ENCODE measurements at places on chromosomes 6 and 20.

- DNase-seq = no peak
Measured at GRCh38 chr6:97097068-97098047, 172.8 kb downstream of the KLHL32 start.

- DNase-seq = no peak
Measured at GRCh38 chr6:158969148-158969547, 30.9 kb downstream of the RSPH3 start.

- no peak for DNase-seq
Measured at GRCh38 chr6:108127826-108128225, 38.0 kb upstream of the NR2E1 start.

DNA sequence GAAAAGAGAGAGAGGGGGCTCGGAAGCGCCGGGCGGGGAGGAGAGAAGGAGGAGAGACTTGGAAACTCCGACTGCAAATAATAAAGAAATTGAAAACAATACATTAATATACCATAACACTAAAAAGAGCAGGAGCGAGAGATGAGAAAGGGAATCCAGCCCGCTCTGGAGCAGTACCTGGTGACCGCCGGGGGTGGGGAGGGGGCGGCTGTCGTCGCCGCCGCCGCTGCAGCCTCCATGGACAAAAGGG lies 338 bp downstream of the E2F3 start:
- no peak for DNase-seq

DNA sequence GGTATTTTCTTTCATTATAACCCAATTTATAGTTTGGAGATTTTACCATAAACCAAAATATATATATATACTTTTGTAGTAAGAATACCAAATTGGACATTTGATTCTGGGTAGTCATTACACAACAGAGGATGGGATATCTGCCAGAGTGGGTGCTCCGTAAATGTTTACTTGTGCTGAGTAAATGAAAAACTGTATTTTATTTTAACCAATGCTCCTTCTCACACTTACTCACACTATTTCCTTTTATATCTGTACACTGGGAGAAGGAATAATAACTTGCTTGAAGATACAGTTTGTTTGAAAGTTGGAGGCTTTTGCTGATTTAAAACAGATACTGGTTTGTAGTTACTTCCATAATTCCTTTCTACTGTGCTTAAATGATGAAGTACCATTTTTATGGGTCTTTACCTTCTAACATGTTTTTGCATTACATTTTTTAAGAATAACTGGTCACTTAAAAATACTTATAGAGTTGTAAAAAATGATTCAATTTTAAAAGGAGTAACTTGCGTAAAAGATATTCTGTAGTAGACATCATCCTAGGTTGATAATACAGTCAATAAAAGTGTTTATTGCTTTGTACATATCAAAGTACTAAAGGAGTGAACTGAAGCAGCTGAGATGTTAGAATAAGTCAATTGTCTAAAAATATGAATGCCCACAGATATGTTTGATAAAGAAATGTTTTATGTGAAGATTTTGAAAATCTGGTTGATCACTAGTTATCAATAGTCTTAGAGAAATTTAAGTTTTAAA lies 411.7 kb downstream of the UTRN start:
- DNase-seq = no peak

DNA sequence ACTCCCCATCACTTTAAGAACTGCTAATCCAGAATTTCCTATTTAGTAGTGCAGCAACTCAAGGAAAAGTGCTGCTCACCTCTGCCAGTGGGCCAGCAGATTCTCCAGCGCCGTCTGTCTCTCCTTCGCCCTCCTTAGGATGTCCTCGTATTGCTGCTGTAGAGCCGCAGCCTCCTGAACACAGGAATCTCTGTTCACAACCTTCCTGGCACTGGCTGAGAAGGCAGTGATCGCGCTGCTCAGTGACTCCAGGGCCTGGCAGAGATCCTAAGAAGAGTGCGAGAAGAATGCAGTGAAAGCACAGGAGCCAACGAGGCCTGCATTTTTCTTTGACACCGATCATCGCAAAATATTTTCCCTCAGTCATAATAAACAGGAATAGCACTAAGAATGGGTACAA lies 209.0 kb downstream of the SYNE1 start:
- DNase-seq = no peak

GRCh38 chr6:7894262-7895124 lies 16.1 kb downstream of the TXNDC5 start:
- no peak for DNase-seq

DNA sequence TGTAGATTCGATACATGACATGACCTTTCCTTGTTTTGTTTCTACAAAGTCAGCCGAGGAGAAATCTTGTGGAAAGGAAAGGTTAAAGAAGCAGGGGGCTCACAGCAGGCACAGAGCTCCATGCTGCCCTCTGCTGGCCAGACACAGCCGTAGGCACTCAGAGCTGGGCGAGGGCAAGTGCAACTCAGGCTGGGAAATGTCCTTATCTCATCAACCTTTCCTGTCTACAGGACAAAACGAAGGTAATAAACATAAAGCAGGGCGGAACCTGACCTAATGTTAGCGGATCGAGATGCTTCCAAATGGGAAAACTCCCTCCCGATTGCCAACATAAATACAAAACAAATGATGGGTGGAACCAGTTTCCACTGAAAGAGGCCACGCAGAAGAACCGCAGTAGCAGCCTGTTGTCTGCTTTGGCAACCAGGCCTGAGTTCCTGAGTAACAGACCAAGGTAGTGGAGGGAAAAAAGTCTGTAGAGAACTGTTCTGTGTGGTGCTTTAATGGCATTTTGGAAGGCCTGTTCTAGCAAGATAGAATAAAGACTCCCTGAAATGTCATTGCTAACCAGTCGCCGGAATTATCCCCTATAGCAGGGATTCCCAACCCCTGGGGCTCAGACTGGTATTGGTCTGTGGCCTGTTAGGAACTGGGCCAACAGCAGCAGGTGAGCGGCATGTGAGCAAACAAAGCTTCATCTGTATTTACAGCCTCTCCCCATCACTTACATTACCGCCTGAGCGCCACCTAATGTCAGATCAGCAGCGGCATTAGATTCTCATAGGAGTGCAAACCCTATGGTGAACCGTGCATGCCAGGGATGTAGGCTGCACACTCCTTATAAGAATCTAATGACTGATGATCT lies 85.2 kb downstream of the MBOAT1 start:
- peak; percentile 63 for DNase-seq

DNA sequence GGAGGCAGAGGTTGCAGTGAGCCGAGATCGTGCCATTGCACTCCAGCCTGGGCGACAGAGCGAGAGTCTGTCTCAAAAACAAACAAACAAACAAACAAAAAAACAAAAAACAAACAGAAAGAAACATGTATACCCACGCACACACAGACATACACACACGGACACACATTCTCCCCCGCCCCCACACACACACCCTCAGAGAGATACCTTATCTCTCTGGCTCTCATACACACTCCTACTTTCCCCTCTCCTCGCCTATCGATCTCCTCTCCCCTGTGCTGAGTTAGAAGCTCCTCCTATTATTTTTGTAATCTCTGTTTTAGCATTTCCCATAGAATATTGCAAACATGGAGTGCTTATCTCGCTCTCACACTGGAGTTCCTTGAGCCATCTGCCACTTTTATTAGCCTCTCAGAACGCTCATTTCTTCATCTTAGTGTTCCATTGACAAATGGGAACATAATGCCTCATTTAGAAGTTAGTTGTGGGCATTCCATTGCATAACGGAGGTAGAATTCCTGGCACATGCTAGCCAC lies 144.2 kb upstream of the CITED2 start:
- no peak for DNase-seq

GRCh38 chr6:80425089-80425823 lies 318.8 kb downstream of the BCKDHB start:
- no peak for DNase-seq

GRCh38 chr6:107114926-107115694 lies at the start of gene BEND3:
TSS of gene BEND3 (minus strand) at chr6:107115515. CDS start at chr6:107099285, 16,230 bp downstream.
- DNase-seq = peak; percentile 63

GRCh38 chr6:170107606-170108222 lies 183.2 kb downstream of the DLL1 start:
- DNase-seq = no peak

- no peak for DNase-seq
Measured at GRCh38 chr6:41850861-41851260, 44.3 kb downstream of the USP49 start.

DNA sequence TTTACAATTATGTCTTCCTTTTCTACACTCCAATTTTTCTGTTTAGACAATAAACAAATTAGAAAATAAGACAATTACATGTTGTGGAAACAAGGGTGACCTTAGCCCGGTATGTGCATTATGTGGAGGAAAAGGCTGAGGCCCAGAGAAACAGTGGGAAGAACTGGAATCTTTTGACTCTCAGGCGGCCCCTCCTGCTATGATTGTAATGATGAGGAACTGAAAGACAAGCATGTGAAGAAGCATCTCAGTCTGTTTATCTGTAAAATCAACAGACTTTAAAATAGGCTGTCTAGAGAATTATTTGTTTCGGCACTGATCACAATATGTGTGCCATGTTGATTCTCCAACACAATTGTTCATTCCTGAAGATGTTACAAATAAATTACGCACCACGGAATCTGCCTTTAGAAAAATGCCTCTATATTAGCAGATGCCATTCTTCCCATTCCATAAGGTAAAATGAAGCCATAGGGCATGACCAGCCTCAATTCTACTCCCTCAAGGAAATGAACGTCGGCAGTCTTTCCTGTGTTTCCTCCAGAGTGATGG lies 1201.6 kb upstream of the CITED2 start:
- no peak for DNase-seq

- DNase-seq = no peak
Measured at GRCh38 chr6:133207754-133208153, 33.4 kb upstream of the EYA4 start.

DNA sequence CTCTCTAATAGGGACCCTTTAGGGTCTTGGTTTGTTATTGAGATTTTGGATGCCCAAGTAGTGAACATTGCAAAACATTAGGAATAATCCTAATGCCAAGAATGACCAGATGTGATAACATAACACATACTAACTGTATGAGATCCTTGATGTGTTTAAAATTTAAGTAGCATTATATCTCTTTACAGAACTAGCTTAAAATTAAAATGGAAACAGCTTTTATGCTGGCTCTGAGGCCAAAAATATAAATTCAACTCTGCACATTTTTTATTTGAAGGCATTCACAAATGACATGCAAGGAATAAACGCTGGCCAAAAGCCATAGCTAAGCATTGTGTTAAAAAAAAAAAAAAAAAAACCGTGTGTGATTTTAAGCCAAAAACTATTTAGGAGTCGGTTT lies 47.7 kb upstream of the TCF21 start:
- DNase-seq = no peak

- no peak for DNase-seq
Measured at GRCh38 chr20:8066662-8067061, 47.1 kb upstream of the TMX4 start.

DNA sequence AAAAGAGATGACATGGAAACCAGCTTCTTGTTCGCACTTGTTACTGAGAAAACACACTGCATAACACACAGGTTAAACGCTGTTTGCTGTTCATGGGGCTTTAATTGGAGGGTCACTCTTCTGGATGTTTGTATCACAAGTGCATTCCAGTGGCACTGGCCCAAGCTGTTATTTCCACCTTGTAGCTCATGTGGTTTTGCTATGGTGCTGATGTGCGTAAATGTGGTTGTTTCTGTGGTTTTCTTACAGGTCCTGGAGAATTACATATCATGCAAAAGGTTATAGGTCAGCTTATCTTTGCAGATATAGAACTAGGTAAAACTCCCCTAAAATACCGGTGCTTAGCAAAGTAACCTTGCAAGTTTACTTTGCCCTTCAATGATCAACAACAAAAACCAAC lies 89.3 kb upstream of the AHI1 start:
- no peak for DNase-seq

DNA sequence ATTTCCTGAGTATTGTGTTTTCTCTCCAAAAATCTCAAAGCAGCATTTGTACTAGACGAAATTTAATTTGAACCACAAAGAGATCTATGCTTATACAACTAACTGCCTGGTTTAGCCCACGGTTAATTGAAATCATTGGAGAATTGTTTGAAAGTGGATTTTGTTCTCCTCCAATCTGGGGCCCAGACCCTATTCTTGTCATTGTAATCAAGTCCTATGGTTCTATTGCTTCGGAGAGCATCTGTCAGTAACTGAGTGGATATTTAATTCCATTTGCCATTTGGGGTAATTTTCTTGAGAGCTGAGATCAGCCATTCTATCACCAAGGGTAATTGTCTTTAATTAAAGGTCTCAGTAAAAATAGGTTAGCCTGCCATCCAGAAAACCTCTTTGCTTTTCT lies 117.0 kb upstream of the KCNG1 start:
- no peak for DNase-seq

GRCh38 chr6:15363523-15364400 lies 117.9 kb downstream of the JARID2 start:
- no peak for DNase-seq

- DNase-seq = peak; percentile 43
Measured at GRCh38 chr6:111841822-111842221, 31.4 kb downstream of the FYN start.

GRCh38 chr6:155378724-155379123 lies 64.4 kb upstream of the TFB1M start:
- no peak for DNase-seq

DNA sequence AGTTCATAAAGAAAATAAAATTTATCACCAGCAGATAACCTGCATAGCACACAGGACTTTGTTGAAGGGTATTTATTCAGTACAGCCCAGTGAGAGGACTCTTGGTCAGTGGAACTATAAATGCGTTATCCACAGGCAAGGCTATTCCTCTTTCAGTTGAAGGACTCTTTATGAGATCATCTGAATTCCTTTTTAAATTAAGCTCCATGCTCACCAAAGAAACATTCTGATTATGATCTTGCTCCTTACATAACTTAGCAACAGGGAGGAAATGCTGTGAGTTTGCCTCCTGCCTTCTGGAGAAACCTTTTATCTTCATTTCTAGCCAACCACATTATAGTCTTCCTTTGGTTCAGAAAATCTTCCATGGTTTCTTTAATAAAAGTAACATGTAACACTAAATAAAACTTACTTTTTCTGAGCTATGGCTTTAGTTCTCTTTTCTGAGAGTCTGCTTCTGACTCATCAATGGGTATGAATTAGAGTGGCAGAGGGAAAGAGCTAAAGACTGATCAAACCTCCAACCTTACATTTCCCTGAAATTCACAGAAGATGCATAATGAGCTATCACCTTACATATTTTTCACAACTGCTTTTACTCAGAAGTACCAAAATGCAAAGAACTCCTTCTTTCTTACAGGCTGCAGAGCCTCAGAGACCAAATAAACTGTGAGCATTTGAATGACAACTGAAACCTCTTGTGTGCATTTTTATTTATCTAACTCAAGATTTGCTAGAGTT lies 267.2 kb downstream of the ADGRG6 start:
- no peak for DNase-seq
